ENCODE measurements at places on chromosomes 5 and 9. TPM values are rescaled to one million over a fixed set of nuclear protein-coding genes. Genes with fewer than 3 reads are reported as not detected.

The PRLR gene
- total RNA-seq, result not detected

The ARID3C gene
- not detected for total RNA-seq

The GAS1 gene
- total RNA-seq, result 0.15 TPM

The NRG2 gene
- 0.30 TPM for total RNA-seq

The IRX1 gene
- not detected for total RNA-seq

The CDC42SE2 gene
- total RNA-seq, result 21.2 TPM

The NUDT12 gene
- total RNA-seq, result 3.6 TPM

The TGFBI gene
- total RNA-seq, result 6.5 TPM

The SH3PXD2B gene
- total RNA-seq, result 66.3 TPM

The STK10 gene
- total RNA-seq, result 57.9 TPM

- DNase-seq, result no peak
- no peaks in the 10 kb centered on the region for H3K4me1 ChIP-seq
- no peak overlapping the region for H3K27ac ChIP-seq
- H3K36me3 ChIP-seq, result no peaks in the 10 kb centered on the region
Observed at GRCh38 chr5:88967633-88968585, 84.9 kb upstream of the MEF2C start.

DNA sequence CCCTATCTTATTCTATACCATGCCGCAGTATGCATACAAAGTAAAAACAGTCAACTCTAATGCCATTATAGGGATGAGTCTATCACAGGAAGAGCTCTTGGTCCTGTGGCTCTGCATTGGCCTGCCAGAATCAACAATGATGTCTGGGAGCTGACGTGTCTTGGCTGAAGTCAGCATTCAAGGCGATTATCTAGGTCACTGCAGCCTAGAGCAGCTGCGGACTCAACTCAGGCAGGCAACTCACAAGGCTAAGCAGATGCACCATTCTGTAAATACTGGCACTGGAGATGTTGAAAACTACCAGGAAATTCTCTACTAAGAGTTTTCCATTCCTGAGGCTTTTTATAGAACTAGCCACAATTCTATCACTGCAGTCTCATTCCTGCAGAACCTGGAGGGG is 13.3 kb downstream of the SPATA9 start:
- peak overlapping the region; percentile 69 for H3K27ac ChIP-seq
- DNase-seq, result peak; percentile 84
- H3K4me3 ChIP-seq, result no peak overlapping the region
- H3K27me3 ChIP-seq, result no peaks in the 10 kb centered on the region

- no peak overlapping the region for H3K4me3 ChIP-seq
- no peaks in the 10 kb centered on the region for H3K27me3 ChIP-seq
- peaks cover 10% of the 10 kb centered on the region for H3K4me1 ChIP-seq
- no peak overlapping the region for H3K27ac ChIP-seq
- H3K36me3 ChIP-seq, result no peaks in the 10 kb centered on the region
- peak; percentile 63 for DNase-seq
Observed at GRCh38 chr5:149422366-149423048, 43.4 kb upstream of the IL17B start.

DNA sequence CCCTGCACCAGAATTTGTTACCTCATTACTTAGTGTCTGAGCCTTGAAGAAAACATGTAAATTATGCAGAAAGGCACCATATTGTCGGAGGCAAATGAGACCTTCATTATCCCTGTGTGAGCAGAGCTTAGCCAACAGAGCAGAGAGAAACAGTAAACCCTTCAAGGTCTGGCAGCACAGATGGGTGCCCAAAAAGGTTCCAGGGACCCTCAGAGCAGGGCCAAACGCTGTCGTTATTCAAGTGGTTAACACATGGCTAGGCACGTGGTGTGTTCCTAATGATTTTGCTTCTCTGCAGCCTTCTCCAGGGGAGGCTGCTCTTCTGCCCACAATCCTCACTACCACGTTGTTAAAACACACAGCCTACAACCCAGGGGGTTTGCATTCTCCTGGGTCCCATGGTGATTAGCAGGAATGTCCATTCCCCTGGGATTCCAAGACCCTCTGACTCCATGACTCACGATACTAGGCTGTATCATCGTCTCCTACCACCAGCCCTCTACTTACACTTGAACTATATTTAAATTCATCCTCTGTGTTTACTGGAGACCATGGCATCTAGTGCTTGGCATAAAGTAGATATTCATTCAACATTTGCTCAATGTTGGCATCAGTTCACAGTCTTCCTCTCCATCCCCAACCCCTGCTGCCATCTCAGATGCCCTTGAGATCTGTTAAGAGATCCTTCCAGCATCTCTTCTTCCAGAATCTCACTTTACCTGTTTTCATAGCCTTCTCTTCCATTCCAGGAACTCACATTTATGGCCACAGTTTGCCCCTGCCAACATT is 174.5 kb upstream of the RAD23B start:
- no peaks in the 10 kb centered on the region for H3K27me3 ChIP-seq
- no peak overlapping the region for H3K4me3 ChIP-seq
- H3K4me1 ChIP-seq, result no peaks in the 10 kb centered on the region
- no peak overlapping the region for H3K27ac ChIP-seq
- DNase-seq, result no peak

GRCh38 chr9:122857815-122858214 is 29.4 kb upstream of the PDCL start:
- no peaks in the 10 kb centered on the region for H3K4me1 ChIP-seq
- DNase-seq, result no peak
- no peak overlapping the region for H3K4me3 ChIP-seq
- no peaks in the 10 kb centered on the region for H3K27me3 ChIP-seq

- H3K27me3 ChIP-seq, result peaks cover 5% of the 10 kb centered on the region
- peaks cover 13% of the 10 kb centered on the region for H3K4me1 ChIP-seq
- DNase-seq, result no peak
- no peaks in the 10 kb centered on the region for H3K36me3 ChIP-seq
- no peak overlapping the region for H3K27ac ChIP-seq
- no peak overlapping the region for H3K4me3 ChIP-seq
Observed at GRCh38 chr5:171422495-171422894, 3.0 kb downstream of the FGF18 start.

DNA sequence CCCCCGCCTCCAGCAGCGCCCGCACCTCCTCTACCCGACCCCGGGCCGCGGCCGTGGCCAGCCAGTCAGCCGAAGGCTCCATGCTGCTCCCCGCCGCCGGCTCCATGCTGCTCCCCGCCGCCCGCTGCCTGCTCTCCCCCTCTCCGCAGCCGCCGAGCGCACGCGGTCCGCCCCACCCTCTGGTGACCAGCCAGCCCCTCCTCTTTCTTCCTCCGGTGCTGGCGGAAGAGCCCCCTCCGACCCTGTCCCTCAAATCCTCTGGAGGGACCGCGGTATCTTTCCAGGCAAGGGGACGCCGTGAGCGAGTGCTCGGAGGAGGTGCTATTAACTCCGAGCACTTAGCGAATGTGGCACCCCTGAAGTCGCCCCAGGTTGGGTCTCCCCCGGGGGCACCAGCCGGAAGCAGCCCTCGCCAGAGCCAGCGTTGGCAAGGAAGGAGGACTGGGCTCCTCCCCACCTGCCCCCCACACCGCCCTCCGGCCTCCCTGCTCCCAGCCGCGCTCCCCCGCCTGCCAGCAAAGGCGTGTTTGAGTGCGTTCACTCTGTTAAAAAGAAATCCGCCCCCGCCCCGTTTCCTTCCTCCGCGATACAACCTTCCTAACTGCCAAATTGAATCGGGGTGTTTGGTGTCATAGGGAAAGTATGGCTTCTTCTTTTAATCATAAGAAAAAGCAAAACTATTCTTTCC is 19.3 kb downstream of the CDKN2A start:
- H3K4me1 ChIP-seq, result peaks cover 19% of the 10 kb centered on the region
- H3K4me3 ChIP-seq, result peak overlapping the region; percentile 31
- peak; percentile 51 for DNase-seq
- no peak overlapping the region for H3K27ac ChIP-seq
- peaks cover 99% of the 10 kb centered on the region for H3K27me3 ChIP-seq

DNA sequence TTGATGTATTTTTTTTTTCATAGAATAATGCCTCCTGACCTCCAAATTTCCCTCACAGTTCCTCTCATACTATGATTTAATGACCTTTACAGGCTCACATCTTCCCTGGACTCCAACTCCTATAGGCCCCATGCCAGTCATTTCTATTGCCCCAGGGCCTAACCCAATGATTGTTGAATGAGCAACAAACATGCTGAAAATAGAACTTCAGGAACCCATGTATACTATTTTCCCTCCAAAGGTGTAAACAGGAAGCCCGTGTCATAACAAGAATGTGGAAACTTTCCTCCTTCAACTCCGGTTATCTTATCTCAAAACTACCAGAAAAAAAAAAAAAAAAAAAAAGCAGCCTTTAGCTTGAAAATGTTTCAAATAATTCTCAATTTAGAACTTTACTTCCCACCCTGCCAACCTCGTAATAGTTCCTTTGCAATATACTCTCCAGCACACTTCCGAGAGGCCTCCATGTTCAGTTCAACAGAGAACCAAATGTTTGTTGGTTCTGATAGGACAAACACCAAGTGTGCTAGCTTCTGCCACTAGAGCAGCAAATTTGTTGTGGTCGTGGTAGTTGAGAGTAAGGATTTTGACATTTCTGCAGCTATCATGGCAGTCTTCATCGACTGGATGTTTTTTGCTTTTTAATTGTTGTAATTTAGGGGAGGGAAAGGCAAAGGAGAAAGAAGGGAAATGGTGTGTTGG is 25.8 kb downstream of the TRPM6 start:
- H3K4me1 ChIP-seq, result peaks cover 5% of the 10 kb centered on the region
- H3K4me3 ChIP-seq, result no peak overlapping the region

DNA sequence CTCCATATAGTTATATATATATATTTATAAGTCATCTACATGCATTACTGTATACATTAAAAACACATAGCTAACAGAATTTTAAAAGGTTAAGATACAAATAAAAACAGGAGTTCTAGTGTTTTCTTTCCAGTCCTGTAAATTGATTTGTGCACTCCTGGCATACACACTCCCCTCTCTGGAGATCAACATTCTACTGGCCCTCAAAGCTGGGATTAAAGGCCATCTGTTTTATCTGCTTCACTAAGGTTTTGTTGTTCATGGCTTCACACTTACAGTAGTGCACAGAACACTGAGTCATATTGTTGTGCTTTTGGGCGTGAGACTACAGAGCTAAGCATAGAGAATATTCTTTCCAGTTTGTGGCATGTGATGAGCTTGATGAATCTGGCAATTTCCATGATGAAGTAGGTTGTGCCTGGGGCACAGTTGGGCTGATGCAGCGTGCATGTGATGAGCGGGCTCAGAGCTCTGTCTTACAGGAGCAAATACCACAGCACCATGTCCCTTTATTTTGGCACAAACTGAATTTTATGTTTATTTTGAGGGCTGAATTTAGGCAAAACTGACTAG is 98.2 kb downstream of the TAF11L14 start:
- H3K4me1 ChIP-seq, result no peaks in the 10 kb centered on the region
- no peak overlapping the region for H3K27ac ChIP-seq
- H3K27me3 ChIP-seq, result no peaks in the 10 kb centered on the region
- no peaks in the 10 kb centered on the region for H3K36me3 ChIP-seq
- H3K4me3 ChIP-seq, result no peak overlapping the region
- no peak for DNase-seq

- no peak for DNase-seq
- no peak overlapping the region for H3K27ac ChIP-seq
- peaks cover 9% of the 10 kb centered on the region for H3K27me3 ChIP-seq
Observed at GRCh38 chr9:104921067-104921741, 6.8 kb downstream of the ABCA1 start.

GRCh38 chr5:158813275-158813674 is 286.4 kb downstream of the EBF1 start:
- no peaks in the 10 kb centered on the region for H3K27me3 ChIP-seq
- no peak overlapping the region for H3K4me3 ChIP-seq
- H3K27ac ChIP-seq, result no peak overlapping the region
- DNase-seq, result no peak
- H3K36me3 ChIP-seq, result no peaks in the 10 kb centered on the region

DNA sequence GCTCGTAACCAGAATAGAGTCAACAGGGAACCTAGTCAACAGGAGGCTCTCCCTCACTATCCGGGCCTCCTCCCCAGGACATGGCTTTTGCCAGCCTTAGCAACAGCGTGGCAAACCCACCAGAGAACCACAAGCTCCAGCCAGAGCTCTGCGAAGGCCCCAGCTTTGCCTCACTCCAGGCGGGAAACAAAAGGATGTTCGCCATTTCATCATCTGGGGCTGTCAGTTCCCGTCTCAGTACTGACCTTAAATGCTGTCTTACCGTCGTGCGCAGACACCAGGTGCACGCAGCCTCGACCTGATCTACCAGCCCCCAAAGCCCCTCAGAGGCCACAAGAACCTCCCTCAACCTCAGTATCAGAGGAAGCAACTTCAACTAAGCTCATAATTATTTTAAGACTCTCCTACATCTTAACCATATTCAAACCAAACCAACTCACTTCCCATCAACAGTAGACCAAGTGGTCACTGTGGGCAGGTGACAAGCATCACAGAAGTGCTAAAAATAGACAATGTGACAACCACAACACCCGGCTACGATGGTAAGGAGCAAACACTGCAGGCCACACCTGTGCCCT is 71.4 kb downstream of the SEMA4D start:
- H3K36me3 ChIP-seq, result no peaks in the 10 kb centered on the region
- H3K4me1 ChIP-seq, result peaks cover 14% of the 10 kb centered on the region
- DNase-seq, result no peak
- H3K27me3 ChIP-seq, result no peaks in the 10 kb centered on the region
- no peak overlapping the region for H3K4me3 ChIP-seq
- no peak overlapping the region for H3K27ac ChIP-seq

- H3K27ac ChIP-seq, result peak overlapping the region; percentile 6
- H3K27me3 ChIP-seq, result no peaks in the 10 kb centered on the region
- H3K4me3 ChIP-seq, result no peak overlapping the region
- H3K4me1 ChIP-seq, result peaks cover 28% of the 10 kb centered on the region
- DNase-seq, result peak; percentile 71
Observed at GRCh38 chr5:150619359-150620230, 20.9 kb upstream of the SYNPO start.

DNA sequence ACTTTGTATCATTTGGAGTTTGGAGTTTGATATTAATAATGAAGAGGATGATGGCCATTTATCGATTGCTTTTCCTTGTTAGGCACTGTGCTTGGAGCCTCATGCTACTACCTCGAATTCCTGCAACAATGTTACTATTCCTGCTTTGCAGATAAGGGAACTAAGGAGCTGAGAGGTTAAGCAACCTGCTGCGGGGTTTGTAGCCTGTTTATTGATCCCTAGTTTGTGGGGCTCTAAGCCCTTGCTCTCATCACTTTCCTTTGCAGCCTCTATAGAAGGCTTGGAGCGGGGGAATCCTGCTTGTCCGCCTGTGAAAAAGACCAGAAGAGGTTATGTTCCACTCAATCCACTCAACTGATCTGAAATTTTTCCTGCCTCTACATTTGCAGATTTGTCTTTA is 15.8 kb downstream of the ARHGEF28 start:
- no peak for DNase-seq
- H3K4me1 ChIP-seq, result peaks cover 71% of the 10 kb centered on the region
- H3K27ac ChIP-seq, result peak overlapping the region; percentile 97
- no peaks in the 10 kb centered on the region for H3K27me3 ChIP-seq

- no peaks in the 10 kb centered on the region for H3K4me1 ChIP-seq
- DNase-seq, result no peak
- H3K36me3 ChIP-seq, result no peaks in the 10 kb centered on the region
- no peaks in the 10 kb centered on the region for H3K27me3 ChIP-seq
- H3K4me3 ChIP-seq, result no peak overlapping the region
Observed at GRCh38 chr5:11324521-11325289, 563.7 kb upstream of the DAP start.

GRCh38 chr9:76215066-76215465 is 179.2 kb downstream of the RFK start:
- peak; percentile 45 for DNase-seq
- peaks cover 34% of the 10 kb centered on the region for H3K27me3 ChIP-seq
- no peak overlapping the region for H3K4me3 ChIP-seq
- H3K36me3 ChIP-seq, result no peaks in the 10 kb centered on the region
